ENCODE measurements at places on chromosomes 2 and 18. TPM values are rescaled to one million over a fixed set of nuclear protein-coding genes. Genes with fewer than 3 reads are reported as not detected.

TMEM131 gene
- 82.5 TPM for total RNA-seq

STK36 gene
- total RNA-seq, result 37.0 TPM

SULT1C4 gene
- 0.30 TPM for total RNA-seq

TAF1B gene
- total RNA-seq, result 18.1 TPM

ADAM17 gene
- 64.7 TPM for total RNA-seq

ANKRD29 gene
- total RNA-seq, result 0.59 TPM

IL37 gene
- not detected for total RNA-seq

LRP2 gene
- not detected for total RNA-seq

DCC gene
- not detected for total RNA-seq

CXCR2 gene
- total RNA-seq, result not detected

SMYD5 gene
- 26.5 TPM for total RNA-seq

SERPINB4 gene
- 0.09 TPM for total RNA-seq

CFAP221 gene
- total RNA-seq, result not detected

MCM6 gene
- 23.6 TPM for total RNA-seq

KLF7 gene
- total RNA-seq, result 47.1 TPM

OR6B2 gene
- not detected for total RNA-seq

INHA gene
- total RNA-seq, result not detected

TMEM169 gene
- total RNA-seq, result under 0.01 TPM

GPBAR1 gene
- total RNA-seq, result not detected

LIMS4 gene
- total RNA-seq, result 18.4 TPM

SLC4A1AP gene
- total RNA-seq, result 30.5 TPM
